ENCODE measurements at places on chromosomes 12 and 14. TPM values are rescaled to one million over a fixed set of nuclear protein-coding genes. Genes with fewer than 3 reads are reported as not detected.
A peak's percentile ranks its signal among the peaks of the same experiment; 100 is the strongest.

TAS2R20 gene
- total RNA-seq = 2.2 TPM

GRCh38 chr14:78016532-78016931, 153.6 kb upstream of the NRXN3 start:
- no peak for DNase-seq

DNA sequence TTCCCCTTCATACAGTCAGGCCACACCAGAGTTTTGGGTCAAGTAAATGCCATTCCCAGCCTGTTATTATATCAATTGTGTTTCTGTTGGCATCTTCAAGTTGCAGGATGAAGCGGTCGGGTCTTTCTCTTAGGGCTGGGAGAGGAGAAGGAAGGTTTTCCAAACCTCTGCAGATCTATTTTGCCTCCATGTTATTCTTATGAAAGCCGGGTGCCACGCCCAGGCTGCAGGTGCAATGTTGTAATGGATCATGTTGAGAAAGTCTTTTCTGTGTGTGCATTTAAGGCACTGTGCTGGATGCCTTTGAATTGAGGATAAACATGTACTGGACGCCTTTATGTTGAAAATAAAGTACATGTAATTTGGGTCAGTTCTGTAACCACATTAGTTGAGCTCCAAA, 164.4 kb upstream of the HIF1A start:
- DNase-seq = no peak

DNA sequence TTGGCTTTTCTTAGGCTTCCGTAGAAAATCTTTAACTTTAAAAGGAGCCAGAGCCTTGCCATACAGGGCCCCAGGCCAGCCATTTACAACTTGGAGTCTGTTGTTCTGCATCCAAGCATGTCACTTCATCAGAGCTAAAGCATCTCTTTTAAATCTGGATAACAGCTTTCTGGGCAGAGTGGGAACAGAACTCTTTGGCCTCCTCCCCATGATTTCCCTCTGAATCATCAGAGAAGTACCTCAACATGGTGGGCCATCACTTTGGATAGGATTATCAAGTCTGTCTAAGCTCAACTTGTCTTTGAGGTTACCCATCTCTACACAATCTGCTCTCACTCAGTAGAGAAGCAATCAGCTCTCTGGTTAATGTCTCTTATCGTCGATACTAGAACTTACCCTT, 170.9 kb downstream of the SLC6A15 start:
- DNase-seq = no peak

DNA sequence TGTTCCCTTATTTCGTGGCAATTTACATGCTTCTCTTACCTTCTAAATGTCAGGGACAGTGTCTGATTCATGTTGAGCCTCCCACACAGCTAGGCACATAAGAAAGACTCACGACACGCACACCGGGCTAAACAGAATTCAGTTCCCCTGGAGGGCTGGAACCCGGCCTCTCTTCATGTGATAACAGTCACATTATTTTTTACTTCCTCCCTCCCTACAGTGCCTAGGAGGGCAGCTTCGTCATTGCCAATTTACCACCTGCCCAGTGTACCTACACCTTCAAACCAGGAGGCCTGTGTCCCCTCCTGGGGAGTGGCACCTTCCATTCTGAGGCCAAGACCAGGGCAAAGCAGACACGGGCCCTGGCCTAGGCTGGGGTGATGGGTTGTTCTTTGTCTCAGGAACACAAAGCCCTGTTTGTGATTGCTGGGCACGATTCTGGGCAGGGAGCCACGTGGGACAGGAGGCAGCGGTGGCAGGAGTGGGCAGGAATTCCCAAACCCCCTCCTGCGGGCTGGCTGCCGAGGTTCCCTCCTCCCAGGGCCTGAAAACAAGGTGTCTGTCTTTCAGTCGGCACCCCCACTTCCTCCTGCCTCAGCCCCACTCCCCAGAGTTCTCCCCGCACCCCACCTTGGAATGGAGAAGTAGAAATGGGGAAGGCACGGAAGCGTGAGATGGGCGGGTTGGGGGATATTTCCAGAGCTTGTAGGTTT, 6.8 kb upstream of the RASAL1 start:
- DNase-seq = peak; percentile 94

DDHD1 gene
- 72.7 TPM for total RNA-seq

GRCh38 chr14:64745511-64746091, 41.4 kb downstream of the PLEKHG3 start:
- DNase-seq = no peak

DNA sequence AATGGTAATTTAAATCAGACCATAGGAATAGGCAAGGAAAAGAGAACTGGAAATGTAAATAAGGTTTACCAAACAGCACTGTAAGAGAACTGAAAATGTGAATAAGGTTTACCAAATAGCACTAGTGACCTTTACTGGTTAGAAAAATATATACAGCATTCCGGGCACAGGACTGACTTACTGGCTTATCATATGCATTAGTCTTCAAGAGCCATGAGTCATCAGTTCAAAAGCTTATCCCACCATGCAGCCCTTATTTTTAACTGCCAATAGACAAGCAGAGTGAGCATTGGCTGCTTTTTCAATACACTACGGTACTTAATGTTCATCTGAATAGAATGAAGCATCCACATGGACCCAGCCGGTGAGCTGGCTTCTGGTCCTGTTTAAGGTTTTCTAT, 13.0 kb upstream of the NELL2 start:
- DNase-seq = no peak

SELPLG gene
- total RNA-seq = 2.7 TPM

DNA sequence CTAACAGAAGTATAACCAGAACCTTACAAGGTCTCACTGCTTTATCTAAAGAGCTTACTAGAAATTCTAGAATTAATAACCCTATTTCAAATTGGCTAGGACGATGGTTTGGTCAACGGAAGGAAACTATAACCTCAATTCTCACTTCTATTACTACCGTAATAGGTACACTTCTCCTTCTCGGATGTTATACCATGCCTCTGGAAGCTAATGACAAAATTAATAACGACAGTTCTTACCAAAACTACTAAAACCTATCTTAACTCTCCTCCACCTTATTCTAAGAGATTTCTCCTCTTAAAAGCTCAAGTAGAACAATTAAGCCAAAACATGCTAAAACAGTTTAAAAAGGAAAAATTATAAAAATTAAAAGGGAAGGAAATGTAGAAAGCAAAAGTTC, 23.7 kb upstream of the UBC start:
- DNase-seq = no peak

NANOG gene
- total RNA-seq = 1.1 TPM

All from testis (tissue), 5 donors.